AG04449 (cell line): ENCODE measurements at places on chromosomes 1 and 21.

GRCh38 chr1:234149217-234149616 is 224.0 kb upstream of the COA6 start:
- DNase-seq: no peak

DNA sequence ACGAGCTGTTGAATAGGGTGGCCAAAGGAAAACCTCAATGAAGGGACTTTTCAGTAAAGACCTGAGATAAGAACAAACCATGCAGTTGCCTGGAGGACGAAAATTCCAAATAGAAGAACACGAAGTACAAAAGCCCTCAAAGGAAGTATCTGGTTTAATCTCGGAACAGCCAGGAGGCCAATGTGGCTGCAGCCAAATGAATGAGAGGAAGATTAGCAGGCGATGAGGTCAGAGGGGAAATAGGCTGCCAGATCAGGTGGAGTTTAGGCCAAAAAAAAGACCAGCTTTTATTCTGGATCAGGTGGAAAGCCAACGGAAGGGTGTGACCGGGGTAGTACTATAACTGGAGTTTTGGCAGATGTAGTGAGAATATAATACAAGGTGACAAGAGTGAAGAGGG is 43.7 kb downstream of the SRSF11 start:
- DNase-seq: no peak

DNA sequence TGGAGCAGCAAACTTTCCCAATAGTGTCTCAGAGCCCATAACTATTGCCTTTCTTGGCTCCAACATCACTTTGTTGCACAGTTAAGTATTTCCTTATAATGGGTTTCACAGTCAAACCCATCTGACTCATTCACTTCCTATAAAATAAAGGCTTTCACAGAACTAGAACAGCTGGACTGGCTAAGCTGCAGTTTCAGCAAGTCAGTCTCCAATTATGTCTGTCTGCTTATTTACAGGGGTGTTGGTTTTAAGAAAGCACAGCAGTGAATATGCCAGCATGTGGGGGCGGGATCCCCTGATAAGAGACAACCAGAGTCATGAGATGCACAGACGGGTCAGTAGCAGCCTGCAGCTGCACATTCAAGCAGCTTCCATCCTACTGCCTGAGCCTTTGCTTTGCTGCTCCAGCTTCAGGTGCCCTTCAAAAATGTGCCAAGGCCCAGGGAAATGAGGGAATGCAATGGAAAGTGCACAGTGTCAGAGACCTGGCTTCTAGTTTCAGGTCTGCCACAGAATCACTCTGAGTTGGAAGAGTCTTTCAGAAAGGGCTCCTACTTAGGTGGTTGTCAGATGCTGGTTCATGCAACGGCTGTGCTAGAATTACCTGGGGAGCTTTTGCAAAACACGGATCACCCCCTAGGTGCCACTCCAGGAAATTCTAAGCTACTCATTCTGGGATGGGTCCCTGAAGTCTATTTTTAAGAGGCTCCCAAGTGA is 24.8 kb downstream of the RNF19B start:
- peak; percentile 74 for DNase-seq

DNA sequence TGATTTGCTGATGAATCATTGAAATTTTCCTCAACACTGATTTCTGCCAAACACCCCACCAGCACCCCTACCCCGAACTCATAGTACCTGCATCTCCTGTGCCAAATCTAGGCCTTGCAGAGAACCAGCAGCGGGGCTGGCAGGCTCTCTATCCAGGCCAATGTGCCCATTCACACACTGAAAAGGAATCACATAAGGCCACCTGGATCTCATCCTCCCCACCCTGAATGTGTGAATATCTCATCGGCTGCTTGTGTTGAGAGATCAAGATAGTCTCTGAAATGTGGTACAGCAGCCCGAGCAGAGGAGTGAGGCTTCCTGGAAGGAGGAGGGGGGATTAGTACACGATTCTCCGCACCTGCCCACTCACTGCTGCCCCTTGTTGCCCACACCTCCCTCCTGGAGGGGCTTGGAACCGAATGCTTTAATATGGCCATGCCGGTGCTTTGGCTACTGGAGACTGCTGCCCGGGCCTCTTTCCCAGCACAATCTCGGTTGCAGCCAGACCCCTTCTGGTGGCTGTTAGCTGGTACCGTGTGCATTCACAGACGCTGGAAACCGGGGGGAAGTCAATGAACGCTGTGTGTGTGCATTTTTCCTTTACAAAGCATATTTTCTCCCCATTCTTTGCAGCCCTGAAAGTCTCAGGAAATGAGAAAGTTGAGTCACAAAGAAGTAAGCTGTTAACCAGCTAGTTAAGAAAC is 619.5 kb downstream of the MATN1 start:
- no peak for DNase-seq

DNA sequence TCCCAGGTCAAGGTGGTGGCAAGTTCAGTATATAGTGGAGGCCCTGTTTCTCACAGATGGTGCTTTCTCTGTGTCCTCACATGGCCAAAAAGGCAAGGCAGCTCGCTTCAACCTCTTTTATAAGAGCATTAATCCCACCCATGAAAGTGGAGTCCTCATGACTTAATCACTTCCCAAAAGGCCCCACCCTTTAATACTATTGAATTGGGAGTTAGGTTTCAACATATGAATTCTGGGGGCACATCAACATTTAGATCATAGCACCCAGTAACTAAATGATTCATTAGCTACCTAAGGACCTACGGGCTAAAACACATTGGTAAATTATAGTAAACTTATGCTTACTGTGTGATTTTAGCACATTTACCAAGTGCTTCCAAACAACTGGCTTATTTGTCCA is 317.9 kb downstream of the LTN1 start:
- DNase-seq: no peak

GRCh38 chr1:197149340-197149739 is 2.9 kb upstream of the ASPM start:
- DNase-seq: no peak

DNA sequence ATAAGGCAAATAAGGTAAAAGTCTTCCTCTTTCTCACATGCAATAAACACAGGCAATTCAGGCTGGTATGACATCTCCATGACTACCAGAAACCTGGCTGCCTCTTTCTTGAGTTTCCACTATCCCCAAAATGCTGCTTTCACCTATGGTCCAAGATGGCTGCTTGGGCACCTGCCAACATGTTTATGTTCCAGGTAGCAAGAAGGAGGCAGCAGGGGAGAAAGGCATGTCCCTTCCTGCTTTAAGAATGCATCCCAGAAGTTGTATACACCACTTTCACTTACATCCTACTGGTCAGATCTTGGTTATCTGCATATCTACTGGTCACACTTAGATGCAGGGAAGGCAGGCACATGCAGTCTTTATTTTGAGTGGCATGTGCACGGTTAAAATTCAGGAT is 19.4 kb upstream of the ACOT11 start:
- DNase-seq: no peak

GRCh38 chr1:178324003-178324402 is 172.8 kb downstream of the CLEC20A start:
- no peak for DNase-seq
